Activated naive CD4-positive, alpha-beta T cell (primary cell): ENCODE measurements at places on chromosomes 2 and 18.

DNA sequence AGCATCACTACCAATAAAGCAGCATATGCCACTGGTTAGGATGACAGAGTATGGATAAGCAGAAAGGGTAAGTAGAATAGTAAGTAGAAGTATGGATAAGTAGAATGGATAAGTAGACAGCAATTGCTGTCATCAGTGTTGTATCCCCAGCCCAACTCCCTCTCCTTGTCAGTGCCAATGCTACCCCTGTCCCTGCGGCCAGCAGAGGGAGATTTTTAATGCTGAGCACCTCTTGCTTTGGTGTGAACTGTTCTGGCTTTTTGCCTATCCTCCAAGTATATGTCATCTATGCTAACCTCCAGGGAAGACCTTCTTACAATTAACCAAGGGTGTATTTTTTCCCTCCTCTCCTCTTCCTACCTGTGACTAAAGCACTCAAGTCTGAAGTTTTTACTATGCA, 136.7 kb upstream of the SPHKAP start:
- DNase-seq: no peak

DNA sequence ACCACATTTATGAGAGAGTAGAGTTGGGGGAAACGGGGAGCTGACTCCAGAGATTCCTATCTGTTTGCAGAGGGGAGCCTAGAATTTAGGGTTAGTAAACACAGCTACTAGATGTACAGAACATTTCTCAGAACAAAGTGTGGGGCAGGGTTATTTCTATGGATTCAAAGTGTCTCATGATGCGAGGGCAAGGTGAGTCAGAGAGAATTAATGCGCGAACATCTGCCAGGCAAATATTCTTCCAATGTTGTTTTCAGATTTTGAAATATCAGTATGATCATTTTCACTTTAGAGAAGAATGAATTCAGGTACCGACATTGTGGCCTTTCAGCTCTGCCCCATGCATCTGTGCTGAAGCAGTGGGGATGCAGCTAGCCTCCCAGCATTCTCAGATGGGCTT, 2.0 kb upstream of the DSEL start:
- DNase-seq: no peak

- no peak for DNase-seq
These were observed 347.8 kb upstream of the GULP1 start for GRCh38 chr2:187943772-187944369.

DNA sequence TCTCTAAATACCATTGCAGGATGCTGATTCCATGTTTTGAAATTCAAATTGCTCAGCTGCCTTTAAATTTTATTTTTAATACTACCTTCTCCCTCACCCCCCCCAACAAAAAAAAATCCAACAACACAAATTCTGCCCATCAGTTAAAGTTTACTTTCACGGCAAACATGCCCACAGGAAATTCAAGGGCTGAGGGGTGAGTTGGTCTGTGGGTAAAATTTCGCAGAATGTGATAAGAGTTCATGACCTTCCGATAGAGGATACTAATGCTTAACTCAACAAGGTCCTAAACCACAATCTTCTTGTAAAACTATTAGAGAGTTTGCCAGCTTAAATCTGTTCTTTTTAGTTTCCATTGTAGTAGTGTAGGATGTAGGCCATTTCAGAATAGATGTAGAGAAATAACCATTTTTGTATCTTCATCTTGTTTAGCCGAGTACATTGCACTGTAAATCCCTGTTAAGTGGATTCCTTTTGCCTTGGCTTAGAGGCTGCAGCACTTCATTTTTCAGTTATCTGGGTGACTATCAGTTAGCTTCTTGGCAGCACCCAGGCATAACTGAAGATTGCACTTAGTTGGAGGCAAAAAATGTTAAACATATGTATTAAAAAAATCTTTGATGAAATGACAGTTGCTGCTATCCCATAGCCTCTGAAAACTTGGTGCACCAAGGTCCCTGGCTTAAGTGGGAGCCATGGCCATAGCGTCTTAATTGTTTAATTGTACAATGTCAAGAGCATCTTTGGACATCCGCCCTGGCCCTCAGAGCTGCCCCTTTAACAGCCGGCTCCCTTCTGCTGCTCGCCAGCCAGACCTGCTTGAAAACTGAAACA, 232.3 kb downstream of the HAUS1 start:
- DNase-seq: no peak

GRCh38 chr2:29723255-29724001, 198.0 kb downstream of the ALK start:
- no peak for DNase-seq

- no peak for DNase-seq
These were observed 17.4 kb upstream of the SMARCAL1 start for GRCh38 chr2:216394881-216395280.

GRCh38 chr18:57780706-57781347, 22.3 kb downstream of the ATP8B1 start:
- DNase-seq: no peak

GRCh38 chr2:31674446-31674845, 93.7 kb upstream of the SRD5A2 start:
- no peak for DNase-seq

DNA sequence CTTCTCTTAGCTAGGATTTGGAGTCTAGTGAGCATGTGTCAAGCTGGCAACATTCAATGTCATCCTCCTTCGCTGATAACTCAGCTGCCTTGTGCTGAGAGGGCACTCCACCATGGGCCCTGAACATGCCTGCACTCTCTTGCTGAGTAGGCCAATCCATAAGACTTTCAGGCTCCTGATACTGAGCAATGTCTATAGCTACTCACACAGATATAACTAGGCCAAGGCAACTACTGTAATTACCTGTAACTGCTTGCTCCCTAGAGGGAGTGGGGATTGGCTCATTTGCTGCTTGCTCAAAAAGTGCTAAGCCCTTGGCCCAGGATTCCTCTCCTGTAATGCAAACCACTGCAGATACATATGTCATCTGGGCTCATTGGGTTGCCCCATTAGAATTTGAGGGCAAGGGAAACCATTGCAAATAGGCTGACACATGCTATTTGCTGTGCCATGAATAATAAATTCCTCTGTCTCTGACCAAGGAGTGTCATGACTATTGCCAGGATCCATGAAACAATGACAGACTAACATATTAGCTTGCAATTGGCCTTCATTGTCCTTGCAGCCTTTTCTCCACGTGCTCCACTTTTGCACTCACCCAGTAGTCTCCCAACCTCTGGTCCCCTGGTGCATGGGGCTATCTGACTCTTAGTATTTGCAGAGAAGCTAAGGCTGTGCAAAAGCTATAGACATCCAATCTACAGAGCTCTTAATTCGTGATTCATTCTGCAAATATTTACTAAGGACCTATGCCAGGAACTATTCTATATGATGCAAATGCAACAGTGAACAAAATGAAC, 36.9 kb upstream of the BMPR2 start:
- no peak for DNase-seq

GRCh38 chr2:29106256-29106655, 9.0 kb upstream of the CLIP4 start:
- DNase-seq: no peak

- no peak for DNase-seq
These were observed 26.2 kb downstream of the MGAT4A start for GRCh38 chr2:98704499-98705332.

DNA sequence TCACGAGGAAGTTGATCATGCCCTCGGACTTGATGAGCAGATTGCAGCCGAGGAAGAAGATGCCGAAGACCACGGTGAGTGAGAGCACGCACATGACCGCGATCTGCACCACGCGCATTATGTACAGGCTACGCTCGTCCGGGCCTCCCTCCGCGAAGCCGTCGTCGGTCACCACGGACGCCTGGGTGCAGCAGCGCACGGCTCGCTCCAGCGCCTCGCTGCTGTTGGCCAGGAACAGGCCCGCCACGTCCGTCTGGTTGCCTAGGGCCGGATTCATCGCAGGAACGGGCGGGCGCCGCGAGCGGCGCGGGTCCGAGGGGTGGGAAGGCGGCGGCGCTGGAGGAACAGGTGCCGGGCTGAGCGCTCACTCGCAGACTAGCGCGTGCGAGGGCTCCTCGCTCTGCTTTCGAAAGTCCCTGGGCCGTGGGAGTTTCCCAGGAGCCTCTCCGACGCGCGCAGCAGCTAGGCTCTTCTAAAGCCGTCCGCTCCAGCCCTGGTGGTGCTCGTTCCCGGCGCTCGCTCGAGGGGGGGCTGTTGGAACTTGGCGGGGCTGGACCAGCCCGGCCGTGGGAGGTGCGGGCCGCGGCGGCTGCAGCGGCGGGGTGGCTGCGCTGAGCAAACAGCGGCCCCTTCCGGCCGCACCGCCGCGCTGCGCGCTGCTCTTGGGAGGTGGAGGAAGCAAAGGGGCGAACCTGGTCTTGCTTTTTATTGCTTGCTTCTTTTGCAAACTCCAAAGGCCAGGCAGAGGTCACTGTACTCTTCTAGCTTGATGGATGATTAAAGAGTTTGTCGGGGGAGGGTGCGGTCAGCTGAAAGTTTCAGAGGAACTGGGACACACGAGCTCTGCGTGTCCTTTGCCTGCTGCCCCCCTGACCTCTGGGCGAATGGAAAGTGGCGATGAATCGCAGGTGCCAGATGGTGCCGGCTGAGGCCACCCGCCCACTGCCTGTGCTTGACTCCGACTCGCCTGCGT, at the start of gene RPRM:
RPRM (minus strand) TSS at position 474 of the 973 bp plus-strand sequence; CDS start at position 277, 197 bp downstream.
- peak; percentile 31 for DNase-seq

- DNase-seq: no peak
These were observed 62.4 kb upstream of the EFEMP1 start for GRCh38 chr2:55986001-55986400.

GRCh38 chr18:4016391-4017049, 438.6 kb downstream of the DLGAP1 start:
- DNase-seq: no peak

DNA sequence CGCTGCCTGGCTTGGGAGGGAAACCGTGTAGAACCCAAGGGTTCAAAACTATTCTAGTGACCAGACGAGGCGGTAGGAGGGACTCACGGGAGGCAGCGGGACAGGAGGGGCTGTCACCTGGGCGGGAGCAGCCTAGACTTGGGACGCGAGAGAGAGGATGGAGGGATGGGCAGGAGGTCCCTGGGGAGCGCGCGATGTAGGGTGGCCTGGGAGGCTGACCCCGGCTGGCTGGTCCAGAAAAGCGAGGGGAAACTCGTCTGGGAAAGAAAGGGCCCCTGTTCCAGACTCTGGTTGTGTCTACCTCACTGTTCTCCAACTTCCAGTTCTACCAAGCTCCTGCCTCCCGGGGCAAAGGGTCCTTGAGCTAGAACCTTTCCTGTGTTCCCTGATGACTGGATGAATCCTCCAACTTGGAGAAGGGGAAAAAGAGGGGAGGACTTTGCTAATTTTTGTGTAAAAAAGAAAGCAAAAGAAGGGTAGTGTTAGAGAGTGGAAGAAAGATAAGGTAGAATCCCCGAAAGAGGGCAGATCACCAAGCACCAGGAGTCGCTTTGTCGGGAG, 1.4 kb downstream of the DOK6 start:
- no peak for DNase-seq

DNA sequence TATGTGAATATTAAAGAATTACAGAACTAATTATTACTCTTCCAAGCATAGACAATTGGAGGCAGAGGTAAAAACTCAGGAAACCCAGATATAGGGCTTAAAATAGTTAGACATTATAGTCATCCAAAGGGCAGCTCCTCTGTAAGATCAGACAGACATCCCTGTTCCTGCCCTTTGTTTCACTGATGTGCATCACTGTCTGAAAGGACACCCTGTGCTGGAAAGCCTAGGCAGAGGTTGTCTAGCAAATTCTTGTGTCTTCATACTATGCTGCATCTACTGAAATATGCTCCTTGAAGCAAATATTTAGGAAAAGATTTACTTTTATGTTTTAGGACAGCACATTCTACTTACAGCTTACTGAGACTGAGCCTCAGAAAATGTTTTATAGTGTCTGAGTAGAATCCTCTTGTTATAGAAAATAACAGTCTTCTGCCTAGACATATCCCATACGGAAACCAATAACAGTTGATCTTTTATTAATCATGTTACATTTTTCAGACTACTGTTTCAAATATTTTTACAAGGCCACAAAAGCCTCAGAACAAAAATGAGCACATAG, 977.3 kb upstream of the CDH2 start:
- no peak for DNase-seq

DNA sequence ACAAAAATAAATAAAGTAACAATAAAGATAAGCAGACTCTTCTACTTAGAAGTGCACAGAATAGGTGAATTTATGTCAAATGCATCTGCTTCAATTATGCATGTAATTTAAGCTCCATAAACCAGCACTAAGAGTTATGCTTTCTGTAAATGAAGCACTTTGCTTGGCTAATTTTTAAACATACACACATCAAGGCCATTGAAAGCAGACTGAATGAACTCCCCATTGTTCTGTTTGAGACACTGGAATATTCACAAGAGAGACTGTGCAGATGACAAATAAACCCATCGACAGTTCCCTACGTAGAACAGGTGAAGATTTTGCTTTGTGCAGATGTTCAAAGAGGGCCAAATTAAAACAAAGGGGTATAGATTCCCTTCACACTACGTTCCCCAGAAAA, 133.4 kb downstream of the PID1 start:
- DNase-seq: no peak

DNA sequence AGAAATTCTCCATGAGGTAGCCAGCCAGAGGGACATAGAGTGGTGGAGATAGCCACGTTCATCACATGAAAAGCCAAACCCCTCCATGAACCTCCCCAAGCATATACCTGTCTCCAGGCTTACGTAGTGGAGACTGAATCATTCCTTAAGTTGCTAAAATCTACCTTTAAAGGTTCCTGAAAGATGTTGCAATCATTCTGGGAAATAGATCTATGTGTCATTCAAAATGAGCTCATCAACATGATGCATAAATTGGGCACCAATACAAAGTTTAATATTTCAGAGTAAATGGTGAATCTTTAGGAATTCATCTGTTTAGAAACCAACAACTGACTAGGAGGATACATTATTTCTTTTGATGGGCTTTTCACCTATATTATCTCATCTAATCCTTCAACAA, 362.6 kb upstream of the ID2 start:
- no peak for DNase-seq

GRCh38 chr2:136008205-136008865, 22.9 kb upstream of the DARS1 start:
- no peak for DNase-seq

GRCh38 chr2:66031236-66031635, 403.7 kb upstream of the MEIS1 start:
- no peak for DNase-seq
